Activated CD4-positive, alpha-beta T cell treated with anti-CD3 and anti-CD28 coated beads, Interleukin-2, amount 10 ng/mL, durations not matched to agents 7 days and 5 days (primary cell): ENCODE measurements at places on chromosomes 6 and 20.

GRCh38 chr20:4592316-4593148 is 129.2 kb upstream of the PRND start:
- peak; percentile 43 for DNase-seq

DNA sequence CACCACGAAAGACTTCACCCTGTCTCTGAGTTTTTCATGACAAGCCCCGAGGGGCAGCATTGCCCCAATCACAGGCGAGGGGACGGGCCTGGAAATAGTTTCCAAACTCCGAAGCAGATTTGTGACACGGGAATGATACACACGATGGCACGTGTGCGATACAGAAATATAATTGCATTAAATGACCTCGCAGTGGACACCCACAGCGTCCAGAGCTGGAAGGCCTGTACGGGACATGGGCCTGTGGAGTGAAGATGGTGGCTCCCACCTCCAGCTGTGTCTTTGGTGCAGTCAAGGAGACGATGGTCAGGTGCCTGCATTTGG is 43.0 kb downstream of the PMEPA1 start:
- no peak for DNase-seq

- DNase-seq = no peak
Observed at GRCh38 chr20:47981222-47981621, 195.9 kb upstream of the SULF2 start.

GRCh38 chr20:10540636-10541493 is 105.8 kb downstream of the SLX4IP start:
- no peak for DNase-seq

GRCh38 chr20:47558295-47559066 is 56.8 kb downstream of the NCOA3 start:
- no peak for DNase-seq

DNA sequence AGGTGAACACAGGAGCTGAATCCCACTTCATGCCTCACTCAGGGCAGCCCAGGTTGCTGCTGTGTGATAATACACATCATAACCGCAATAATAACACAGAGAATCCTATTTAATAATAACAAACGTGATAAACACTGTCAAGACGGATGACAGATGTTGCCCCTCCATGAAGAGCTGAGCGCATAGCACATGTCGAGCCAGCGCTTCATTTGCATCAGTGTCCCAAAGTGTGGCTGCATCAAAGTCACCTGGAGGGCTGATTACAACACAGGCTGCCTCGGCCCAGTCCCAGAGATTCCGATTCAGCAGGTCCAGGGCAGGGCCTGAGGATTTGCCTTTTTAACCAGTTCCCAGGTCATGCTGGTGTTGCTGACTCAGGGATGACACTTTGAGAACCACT is 198.5 kb downstream of the QKI start:
- DNase-seq = no peak

GRCh38 chr6:11324453-11325015 is 92.1 kb upstream of the NEDD9 start:
- DNase-seq = peak; percentile 44

DNA sequence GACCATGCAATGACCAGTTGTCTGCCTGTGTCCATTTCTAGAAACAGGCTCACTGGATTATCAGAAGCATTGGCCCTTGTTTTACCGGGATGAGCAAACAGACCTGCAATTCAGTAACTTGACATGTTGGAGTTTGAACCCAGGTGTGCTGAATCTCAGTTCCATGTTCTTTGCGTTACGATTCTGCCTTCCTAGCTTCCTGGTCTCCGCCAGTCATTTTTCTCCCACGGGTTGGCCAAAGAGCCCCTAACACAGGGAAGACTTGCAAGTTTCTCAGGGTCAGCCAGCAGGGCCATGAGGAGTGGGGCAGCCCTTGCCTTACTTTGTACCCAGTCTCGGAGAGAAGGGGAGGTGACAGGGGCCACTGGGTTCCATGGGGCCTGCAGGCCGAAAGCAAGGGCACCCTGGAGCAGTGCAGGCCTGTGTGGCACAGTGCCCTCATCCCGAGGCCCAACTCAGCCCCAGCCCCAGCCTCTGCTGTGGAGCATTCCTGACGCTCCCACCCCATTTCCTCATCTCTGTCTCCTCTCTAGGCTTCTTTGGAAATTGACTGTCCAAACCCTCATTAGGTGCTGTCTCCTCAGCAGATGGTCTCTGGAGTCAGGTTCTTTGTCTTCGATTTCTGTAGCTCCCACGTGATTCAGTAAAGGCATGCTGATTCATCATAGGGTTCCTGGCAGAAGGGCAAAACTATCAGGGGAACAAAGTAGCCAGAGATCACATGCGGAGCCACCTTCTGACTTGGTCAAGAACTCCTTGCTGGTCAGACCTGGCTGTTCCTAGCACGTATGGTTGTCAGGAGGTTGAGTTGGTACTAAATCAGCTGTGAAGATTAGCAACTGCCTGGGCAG is 23.6 kb downstream of the CDS2 start:
- DNase-seq = no peak

DNA sequence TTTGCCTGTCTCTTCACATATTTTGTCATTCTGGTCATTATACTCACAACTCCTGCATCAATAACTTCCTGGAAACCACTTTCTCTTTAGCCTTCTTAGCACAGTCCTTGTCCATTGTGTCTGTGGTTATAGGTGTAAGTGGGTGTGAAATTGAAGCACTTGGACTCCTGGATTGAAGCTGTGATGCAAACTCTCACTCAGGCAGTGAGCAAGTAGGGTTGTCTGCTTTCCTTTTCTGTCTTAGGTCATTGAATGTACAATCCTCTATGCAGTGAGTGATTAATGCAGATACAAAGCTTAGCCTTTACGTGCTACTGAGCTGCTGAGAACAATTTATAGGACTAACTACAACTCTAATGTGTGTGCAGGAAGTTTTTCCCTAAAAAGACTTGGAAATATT is 54.8 kb downstream of the ADGRB3 start:
- DNase-seq = no peak

GRCh38 chr20:20002101-20002998 is 14.8 kb upstream of the NAA20 start:
- no peak for DNase-seq

DNA sequence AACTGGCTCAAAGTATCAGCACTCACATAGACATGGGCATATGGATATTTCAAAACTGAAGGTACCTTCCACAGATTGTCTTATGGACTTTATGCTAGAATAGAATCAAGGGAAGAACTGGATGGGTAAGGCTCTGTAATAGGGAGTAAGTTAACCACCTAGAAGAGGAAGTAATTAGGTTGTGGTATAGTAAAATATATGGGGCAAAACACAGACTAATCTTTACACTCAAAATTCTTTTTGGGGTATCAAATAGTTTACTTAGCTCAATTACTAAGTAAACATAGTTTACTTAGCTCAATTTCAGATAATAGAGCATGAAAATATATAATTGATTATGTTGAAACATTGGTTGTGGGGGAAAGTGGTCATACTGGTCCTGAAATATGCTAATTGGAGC is 94.2 kb upstream of the ATXN1 start:
- no peak for DNase-seq

- no peak for DNase-seq
Observed at GRCh38 chr6:124958759-124959354, 3.4 kb upstream of the RNF217 start.

DNA sequence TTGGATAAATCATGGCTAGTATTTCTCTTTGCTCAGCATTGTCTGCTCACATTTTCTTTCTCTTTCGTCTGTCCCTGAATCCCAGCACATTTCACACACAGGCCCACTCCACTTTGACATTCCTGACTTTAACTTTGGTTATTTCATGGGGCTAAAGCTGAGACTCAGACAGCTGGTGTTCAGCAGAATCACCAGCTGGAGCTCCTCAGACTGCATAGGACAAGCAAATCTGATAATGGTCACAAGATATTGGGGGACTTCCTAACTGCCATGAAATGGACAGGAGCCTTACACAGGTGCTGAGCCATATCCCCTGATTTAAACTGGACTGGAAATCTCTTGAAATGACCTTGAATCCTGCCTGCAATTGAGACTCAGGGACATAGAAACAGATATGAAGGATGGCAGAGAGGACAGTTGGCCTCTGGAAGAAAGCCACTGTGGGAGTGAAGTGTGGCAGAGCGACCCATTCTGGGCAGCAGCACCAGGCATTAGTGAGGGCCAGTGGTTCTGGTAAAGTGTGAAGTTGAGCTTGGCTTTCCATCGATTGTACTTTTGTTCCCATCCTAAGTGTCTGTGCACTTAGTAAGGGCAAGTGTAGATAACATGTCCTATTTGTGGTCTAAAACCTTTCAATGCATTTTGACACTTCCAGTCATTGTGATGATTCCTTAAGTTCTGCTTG is 10.0 kb upstream of the IFNGR1 start:
- DNase-seq = no peak

- no peak for DNase-seq
Observed at GRCh38 chr6:51618563-51618962, 468.9 kb downstream of the PKHD1 start.

GRCh38 chr6:56938649-56939191 is 16.2 kb upstream of the BEND6 start:
- no peak for DNase-seq

- DNase-seq = peak; percentile 38
Observed at GRCh38 chr20:49045440-49046086, 549 bp upstream of the CSE1L start.

GRCh38 chr20:46520540-46520939 is 7.2 kb upstream of the ZNF334 start:
- no peak for DNase-seq

DNA sequence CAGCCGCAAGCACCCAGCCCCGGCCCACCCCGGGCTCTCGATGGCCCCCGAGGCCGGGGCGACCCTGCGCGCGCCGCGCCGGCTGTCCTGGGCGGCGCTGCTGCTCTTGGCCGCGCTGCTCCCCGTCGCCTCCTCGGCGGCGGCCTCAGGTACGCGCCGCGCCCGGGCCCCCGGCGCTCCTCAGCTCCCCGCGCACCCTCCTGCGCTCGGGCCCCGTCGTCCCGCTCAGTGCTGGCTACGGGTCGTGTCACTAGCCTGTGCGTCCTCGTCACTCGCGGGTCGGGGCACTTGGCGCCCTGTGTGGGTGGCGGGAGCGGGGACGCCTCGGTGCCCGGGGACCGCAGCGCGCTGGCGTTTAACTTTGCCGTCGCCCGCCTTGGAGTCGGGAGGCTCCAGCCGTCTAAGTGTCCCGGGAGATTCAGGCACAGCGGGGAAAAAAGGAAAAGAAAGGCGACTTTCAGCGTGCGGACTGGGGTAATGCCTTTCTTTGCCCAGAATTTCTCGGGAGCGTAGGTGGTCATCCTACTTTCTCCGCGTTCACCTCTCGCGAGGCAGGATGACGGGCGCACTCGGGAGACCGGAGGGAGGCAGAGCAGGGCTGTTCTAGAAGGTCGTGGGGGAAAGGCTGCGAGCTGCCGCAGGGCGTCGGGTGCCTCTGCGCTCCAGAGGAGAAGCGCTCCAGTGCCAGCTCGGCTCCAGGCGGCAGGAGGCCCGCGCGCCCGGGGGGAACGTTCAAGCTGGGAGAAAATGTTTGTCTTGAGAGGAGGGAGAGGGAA is 545 bp downstream of the FNDC1 start:
- no peak for DNase-seq
